NCI-H1417 (cell line): ENCODE measurements at places on chromosomes 12 and 14.

DNA sequence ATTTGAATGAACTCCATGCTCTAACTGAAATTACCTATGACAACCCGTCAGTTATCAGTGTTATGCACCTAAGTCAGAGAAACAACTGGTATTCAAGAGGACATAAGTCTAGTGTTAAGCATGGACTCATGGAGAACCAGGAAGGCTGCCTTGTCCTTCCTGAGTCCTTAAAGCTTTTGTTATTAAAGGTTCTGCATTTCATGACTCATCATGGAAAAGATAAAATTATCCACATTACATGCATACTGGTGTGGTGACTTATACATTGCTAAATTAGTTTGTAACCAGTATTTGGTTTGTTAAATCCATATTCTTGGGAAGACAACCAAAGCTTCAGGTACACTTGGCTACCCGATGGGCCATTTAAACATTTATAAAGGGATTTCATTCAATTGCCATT lies 6.5 kb upstream of the OR4E1 start:
- no peak for DNase-seq

- DNase-seq = no peak
Observed at GRCh38 chr12:90090929-90091651, 382.5 kb upstream of the ATP2B1 start.

DNA sequence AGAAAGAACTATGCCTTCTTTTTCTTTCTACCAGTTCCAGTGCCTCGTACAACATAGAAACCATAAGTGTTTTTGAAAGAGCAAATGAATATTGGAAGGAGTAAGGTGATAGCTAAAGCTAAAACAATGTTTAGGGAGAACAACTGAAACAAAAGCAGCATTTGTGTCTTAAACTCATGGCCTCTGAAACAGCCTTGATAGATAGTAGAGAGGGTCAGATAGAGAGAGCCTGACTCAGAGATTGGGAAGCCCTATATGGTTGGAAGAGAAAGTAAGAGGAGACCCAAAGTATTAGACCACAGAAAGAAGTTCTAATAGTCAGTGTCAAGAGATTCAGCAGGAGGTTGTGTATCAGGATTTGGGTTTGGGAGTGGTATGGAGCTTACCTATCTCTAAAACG lies 79.6 kb upstream of the IFNG-AS1 start:
- no peak for DNase-seq

DNA sequence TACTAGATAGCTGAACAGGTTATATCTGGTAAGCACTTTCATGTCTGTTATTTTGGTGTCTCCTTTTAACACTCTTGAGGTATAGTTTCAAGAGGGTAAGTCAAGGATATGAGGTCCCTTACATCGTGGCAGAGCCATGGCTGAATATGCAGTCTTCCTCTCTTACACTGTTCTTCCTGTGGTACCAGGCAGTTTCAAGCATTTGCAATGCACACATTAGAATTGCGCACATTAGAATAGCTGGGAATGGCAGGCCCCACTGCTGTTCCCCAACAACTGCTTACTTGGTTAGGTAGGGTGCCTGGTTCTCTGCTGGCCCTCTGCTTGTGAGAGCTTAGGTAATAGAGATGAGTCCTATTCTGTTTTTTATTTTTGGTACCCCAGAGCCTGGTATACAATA lies 41.2 kb downstream of the TMTC2 start:
- DNase-seq = no peak

DNA sequence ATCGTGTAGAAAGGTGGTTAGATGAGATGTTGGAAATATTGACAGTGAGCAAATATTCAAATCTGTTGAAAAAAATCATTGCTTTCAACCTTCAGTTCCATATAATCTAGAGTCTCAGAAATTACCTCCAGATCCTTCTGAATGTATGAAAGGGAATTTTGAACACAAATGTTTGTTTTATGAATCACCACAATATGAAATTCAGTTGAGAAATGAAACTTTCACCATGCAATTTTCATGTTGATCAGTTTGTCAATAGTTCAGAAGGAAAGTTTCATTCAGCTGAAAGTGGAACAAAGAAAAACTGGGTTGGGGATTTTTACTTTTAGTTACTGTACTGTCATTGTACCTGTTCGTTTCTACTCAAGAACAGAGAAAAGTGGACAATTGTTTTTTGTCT lies 953.6 kb downstream of the SLC6A15 start:
- DNase-seq = no peak
